A549 treated with ZK216348 at 1 μM for 4 hours (cell line): ENCODE measurements at places on chromosomes 7 and 10. TPM values are rescaled to one million over a fixed set of nuclear protein-coding genes. Genes with fewer than 3 reads are reported as not detected.

The CDC14C gene
- total RNA-seq: not detected in 5 replicates

The FFAR4 gene
- 0.12 to 0.33 TPM (median 0.22 TPM) in 5 replicates for total RNA-seq

The EPHA1 gene
- 0.29 TPM in 1 of 5 replicates, not detected in the others for total RNA-seq

The UTF1 gene
- not detected in 5 replicates for total RNA-seq

The SEMA3E gene
- 1.8 to 3.0 TPM (median 2.2 TPM) in 5 replicates for total RNA-seq

The BRAT1 gene
- total RNA-seq: 14.2 to 41.5 TPM (median 36.1 TPM) in 5 replicates

The RBM20 gene
- total RNA-seq: 1.6 to 2.7 TPM (median 2.4 TPM) in 5 replicates

The PRRT4 gene
- total RNA-seq: 0.35 to 0.71 TPM (median 0.40 TPM) in 4 of 5 replicates, not detected in the other

The SRI gene
- total RNA-seq: 123 to 142 TPM (median 137 TPM) in 5 replicates

The PDK4 gene
- 9.4 to 17.3 TPM (median 16.3 TPM) in 5 replicates for total RNA-seq

The MRM2 gene
- 48.3 to 61.1 TPM (median 52.8 TPM) in 5 replicates for total RNA-seq

The HDAC9 gene
- 0.05 to 0.40 TPM (median 0.19 TPM) in 5 replicates for total RNA-seq

The GDF10 gene
- total RNA-seq: 0.05 to 0.19 TPM (median 0.11 TPM) in 4 of 5 replicates, not detected in the other

The GRM8 gene
- total RNA-seq: 0.13 TPM in 1 of 5 replicates, not detected in the others

The MLLT10 gene
- 24.2 to 38.2 TPM (median 31.0 TPM) in 5 replicates for total RNA-seq

The ABI1 gene
- total RNA-seq: 51.0 to 56.1 TPM (median 53.3 TPM) in 5 replicates

The NUTM2E gene
- 0.25 to 0.90 TPM (median 0.31 TPM) in 5 replicates for total RNA-seq

The KAZALD1 gene
- total RNA-seq: 2.3 to 3.9 TPM (median 3.6 TPM) in 5 replicates

The CDNF gene
- 0.52 to 1.4 TPM (median 1.1 TPM) in 5 replicates for total RNA-seq

The MAT1A gene
- total RNA-seq: 0.05 to 0.15 TPM in 2 of 5 replicates, not detected in the others

The ZPBP gene
- total RNA-seq: not detected in 5 replicates

The PLCE1 gene
- 4.9 to 7.8 TPM (median 6.8 TPM) in 5 replicates for total RNA-seq

The LMTK2 gene
- total RNA-seq: 8.0 to 12.3 TPM (median 9.3 TPM) in 5 replicates

The GIMAP5 gene
- 0.24 TPM in 1 of 5 replicates, not detected in the others for total RNA-seq

The OR2A42 gene
- total RNA-seq: not detected in 5 replicates

The CDHR1 gene
- total RNA-seq: 0.06 to 0.14 TPM (median 0.10 TPM) in 4 of 5 replicates, not detected in the other

The BTBD16 gene
- total RNA-seq: 0.22 to 0.92 TPM (median 0.58 TPM) in 5 replicates

The PAPOLB gene
- total RNA-seq: not detected in 5 replicates

The AOAH gene
- not detected in 5 replicates for total RNA-seq

The SAP25 gene
- 0.35 to 1.8 TPM (median 0.64 TPM) in 5 replicates for total RNA-seq

The ICA1 gene
- total RNA-seq: 1.0 to 3.1 TPM (median 2.1 TPM) in 5 replicates

The HKDC1 gene
- 10.6 to 19.1 TPM (median 12.9 TPM) in 5 replicates for total RNA-seq

The OR2A7 gene
- total RNA-seq: not detected in 5 replicates

The ASB15 gene
- not detected in 5 replicates for total RNA-seq

The SPAG6 gene
- total RNA-seq: not detected in 5 replicates

The MUC3A gene
- 9.8 to 23.5 TPM (median 22.0 TPM) in 5 replicates for total RNA-seq

The HOXA11 gene
- 0.33 to 0.90 TPM (median 0.61 TPM) in 5 replicates for total RNA-seq

The NYAP1 gene
- total RNA-seq: 1.9 to 5.7 TPM (median 4.1 TPM) in 5 replicates

The TRPV5 gene
- not detected in 5 replicates for total RNA-seq
